ENCODE measurements at places on chromosomes 3 and 15.

GRCh38 chr3:5560199-5560598, 372.7 kb downstream of the EDEM1 start:
- DNase-seq, result no peak

- DNase-seq, result no peak
These were observed 78.4 kb downstream of the IGF2BP2 start for GRCh38 chr3:185746470-185746869.

GRCh38 chr3:14175383-14176037, 2.9 kb downstream of the XPC start:
- DNase-seq, result peak; percentile 18

- no peak for DNase-seq
These were observed 518.4 kb downstream of the FOXP1 start for GRCh38 chr3:71064956-71065763.

GRCh38 chr15:90062973-90063769, 39.1 kb downstream of the IDH2 start:
- DNase-seq, result no peak

- no peak for DNase-seq
These were observed 289.7 kb upstream of the CHRM5 start for GRCh38 chr15:33678602-33679001.

GRCh38 chr3:143329567-143330211, 210.1 kb downstream of the CHST2 start:
- no peak for DNase-seq
